ENCODE measurements at places on chromosomes 4 and X.
A peak's percentile ranks its signal among the peaks of the same experiment; 100 is the strongest.

GRCh38 chr4:153643406-153644383 lies 40.4 kb upstream of the TLR2 start:
- DNase-seq, result no peak

- DNase-seq, result peak; percentile 15
Measured at GRCh38 chr4:39706334-39706733, 8.4 kb downstream of the UBE2K start.

GRCh38 chrX:136735601-136736000 lies 45.1 kb downstream of the ARHGEF6 start:
- no peak for DNase-seq

DNA sequence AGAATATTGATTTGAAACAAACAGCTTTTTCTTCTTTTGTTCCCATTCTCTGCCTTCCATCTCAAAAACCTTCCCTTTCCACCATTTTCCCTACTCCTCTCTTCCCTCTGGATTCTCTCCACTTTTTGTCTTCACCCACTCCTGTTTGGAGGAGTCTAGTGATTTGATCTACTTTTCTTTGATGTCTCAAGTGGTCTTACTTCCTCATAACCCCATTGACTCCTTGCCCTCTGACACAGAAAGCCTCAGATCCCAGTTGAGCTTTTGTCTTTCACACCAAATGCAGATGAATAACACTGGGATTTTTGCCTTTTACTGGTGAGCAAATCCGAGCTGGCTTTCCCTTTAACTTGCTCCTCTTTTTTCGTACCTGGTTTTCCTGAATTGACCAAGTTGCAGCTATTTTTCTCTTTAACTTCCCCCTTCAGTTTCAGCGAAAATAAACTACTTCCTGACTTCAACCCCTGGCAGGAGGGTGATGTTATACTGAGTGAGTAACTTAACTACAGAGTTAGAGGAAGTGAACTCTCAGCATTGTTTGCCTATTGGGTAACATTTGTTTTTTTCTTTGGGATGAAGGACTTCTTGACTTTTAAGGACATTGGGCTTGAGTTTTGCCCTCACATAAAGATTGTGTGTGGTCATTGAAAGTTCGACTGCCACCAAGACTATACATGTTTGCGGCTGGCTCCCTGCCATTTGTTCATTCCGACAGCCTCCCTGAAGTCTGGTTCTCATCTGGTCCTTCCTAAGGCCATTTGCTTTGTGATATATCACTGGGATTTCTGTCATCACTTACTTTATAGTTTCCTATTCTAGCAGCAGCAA lies 392.8 kb upstream of the NR3C2 start:
- no peak for DNase-seq

DNA sequence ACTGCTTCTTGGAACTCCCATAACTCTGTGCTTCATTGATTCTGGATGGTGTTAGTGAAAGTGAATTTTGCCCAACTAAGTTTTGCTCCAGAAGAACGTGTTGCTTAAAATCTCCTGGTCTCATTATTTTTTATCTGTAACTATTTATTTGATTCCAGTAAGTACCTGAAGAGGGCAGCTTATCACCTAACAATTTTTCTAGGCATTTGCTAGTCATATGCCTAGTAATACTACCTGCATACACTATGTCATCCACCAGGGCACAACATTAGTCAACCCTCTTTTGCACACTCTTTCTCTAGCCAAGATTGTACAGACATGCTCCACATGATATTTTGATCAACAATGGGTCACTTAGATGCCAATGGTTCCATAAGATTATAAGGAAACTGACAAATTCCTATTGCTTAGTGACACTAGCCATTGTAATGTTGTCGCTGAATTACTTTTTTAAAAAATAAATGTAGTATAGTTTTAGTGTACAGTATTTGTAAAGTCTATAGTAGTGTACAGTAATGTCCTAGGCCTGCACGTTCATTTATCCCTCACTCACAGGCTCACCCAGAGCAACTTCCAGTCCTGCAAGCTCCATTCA lies 499.9 kb upstream of the AADAT start:
- no peak for DNase-seq

DNA sequence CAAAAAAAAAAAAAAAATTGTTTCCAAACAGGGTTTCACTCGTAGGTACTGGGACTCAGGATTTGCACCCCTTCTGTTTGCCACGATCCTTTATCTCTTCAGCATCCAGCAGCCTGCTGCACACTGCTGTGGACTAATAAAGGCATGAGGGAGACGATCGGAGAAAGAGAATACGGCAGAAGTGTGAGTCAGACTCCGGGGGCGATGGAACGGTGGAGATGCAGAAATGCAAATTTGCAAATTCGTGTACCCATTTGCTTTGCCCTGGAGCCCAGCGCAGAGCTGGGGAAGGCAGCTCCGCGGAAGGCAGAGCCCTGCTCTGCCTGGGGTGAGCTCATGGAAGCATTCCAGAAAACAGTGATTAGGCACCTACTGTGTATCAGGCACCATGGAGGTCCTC lies 270.3 kb downstream of the ASMT start:
- DNase-seq, result no peak
